ENCODE measurements at places on chromosomes 1 and 21. TPM values are rescaled to one million over a fixed set of nuclear protein-coding genes. Genes with fewer than 3 reads are reported as not detected.
A peak's percentile ranks its signal among the peaks of the same experiment; 100 is the strongest.

Gene NEXN
- 13.3 TPM for polyA plus RNA-seq

Gene ZC3H11A
- polyA plus RNA-seq = 142 TPM

- DNase-seq = no peak
Observed at GRCh38 chr1:147351140-147351835, 108.8 kb downstream of the CHD1L start.

- DNase-seq = no peak
Observed at GRCh38 chr1:204384636-204385352, 25.1 kb upstream of the PLEKHA6 start.

DNA sequence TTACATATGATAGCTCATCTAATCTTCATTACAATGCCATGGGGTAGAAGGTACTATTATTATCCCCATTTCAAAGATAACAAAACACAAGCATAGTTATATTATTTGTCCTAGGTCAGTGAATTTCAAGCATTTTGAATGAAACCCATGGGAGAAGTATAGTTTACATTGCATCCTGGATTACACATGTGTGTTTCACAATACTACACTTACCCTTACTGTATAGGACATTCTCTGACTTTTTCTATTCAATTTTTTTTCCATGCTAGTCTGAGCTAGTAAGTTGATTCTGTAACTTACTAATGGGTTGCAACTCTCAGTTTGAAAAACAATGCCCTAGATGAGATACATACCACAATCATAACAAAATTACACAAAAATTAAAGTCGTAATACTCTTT, 8.7 kb upstream of the GPX7 start:
- no peak for DNase-seq

Gene GUCA2B
- not detected for polyA plus RNA-seq

GRCh38 chr1:156841295-156841855, 17.5 kb downstream of the INSRR start:
- DNase-seq = no peak

Gene FCMR
- 1.8 TPM for polyA plus RNA-seq

GRCh38 chr1:94406446-94406845, 11.7 kb upstream of the ABCD3 start:
- no peak for DNase-seq

- no peak for DNase-seq
Observed at GRCh38 chr1:22731924-22732720, 21.5 kb downstream of the EPHB2 start.

Gene ERG
- 19.8 TPM for polyA plus RNA-seq

- no peak for DNase-seq
Observed at GRCh38 chr1:88777604-88778149, 93.6 kb downstream of the PKN2 start.

- peak; percentile 26 for DNase-seq
Observed at GRCh38 chr1:67052741-67053534, 1.0 kb downstream of the SLC35D1 start.

GRCh38 chr1:1880617-1881312, 10.1 kb downstream of the GNB1 start:
- DNase-seq = no peak

GRCh38 chr1:85824066-85824840, 116.0 kb upstream of the ZNHIT6 start:
- DNase-seq = no peak
